Brain microvascular endothelial cell (primary cell): ENCODE measurements at places on chromosomes 7 and 10.

DNA sequence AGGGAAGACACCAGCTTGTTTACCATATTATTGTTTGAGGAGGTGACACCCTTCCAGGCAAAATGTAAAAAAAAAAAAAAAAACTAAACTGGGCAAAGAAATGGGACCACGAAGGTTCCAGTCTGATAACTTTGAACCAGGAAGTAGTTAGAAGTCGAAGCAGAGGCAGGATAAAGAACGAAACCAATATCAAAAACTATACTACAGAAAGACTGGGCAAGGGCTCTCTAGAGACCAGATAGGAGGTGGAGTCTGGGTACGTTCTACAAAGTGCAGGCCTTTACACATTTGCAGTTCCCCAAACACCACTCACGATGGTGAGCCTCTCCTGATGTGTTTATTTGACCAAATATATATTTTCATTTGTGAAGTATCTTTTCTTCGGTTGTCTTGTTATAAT lies 125.7 kb upstream of the CDK1 start:
- DNase-seq = no peak

GRCh38 chr10:101123085-101123814 lies 7.8 kb upstream of the TLX1 start:
- DNase-seq = no peak

GRCh38 chr10:28354511-28354910 lies 51.6 kb upstream of the MPP7 start:
- no peak for DNase-seq

- no peak for DNase-seq
Measured at GRCh38 chr7:157609932-157610640, 273.3 kb downstream of the DNAJB6 start.

- DNase-seq = no peak
Measured at GRCh38 chr10:44938956-44939355, 20.6 kb upstream of the RASSF4 start.
